Left kidney (tissue), 8 donors: ENCODE measurements at places on chromosomes 3 and 15. TPM values are rescaled to one million over a fixed set of nuclear protein-coding genes. Genes with fewer than 3 reads are reported as not detected.

GRCh38 chr3:112126511-112126911 is 6.5 kb downstream of the GCSAM start:
- peak; percentile 66 for DNase-seq

DNA sequence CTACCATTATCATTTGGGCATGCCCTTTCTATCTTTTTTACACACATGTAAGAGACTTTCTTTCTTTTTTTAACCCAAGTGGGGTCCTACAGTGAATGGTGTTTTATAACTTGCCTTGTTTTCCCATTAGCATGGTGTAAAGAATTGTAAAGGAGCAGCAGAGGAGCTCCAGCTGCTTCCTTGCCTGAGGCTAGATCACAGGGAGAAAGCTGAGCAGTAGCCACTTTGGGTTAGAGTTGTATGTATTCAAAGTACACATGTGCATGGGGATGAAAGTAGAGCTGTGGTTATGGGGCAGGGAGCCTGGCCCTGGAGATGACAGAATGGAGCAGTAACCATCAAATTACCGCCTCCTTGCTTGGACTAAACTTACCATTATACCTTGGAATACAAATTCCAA is 231.1 kb upstream of the PDZRN3 start:
- DNase-seq: no peak

DNA sequence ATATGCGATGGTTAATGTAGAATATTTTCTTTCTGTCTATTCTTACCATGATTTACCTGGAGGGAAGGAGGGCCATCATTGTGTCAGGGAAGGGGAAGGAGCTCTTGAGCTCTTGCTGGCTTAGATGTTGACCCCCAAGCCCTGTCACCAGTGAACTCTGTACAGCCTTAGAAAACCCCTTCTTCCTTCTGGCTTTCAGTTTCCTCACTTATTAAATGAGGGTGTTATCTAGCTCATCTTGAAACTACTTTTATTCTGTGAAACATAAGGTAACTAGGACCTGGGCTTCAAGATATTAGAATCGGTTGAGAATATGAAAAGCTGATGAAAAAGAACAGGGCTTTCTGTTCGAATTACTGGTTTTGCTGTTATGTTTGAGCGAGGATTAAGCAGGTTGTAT is 25.1 kb upstream of the UTS2B start:
- no peak for DNase-seq

- DNase-seq: no peak
Measured at GRCh38 chr3:192883512-192883911, 34.1 kb downstream of the MB21D2 start.

- no peak for DNase-seq
Measured at GRCh38 chr3:40845447-40845846, 320.7 kb downstream of the ZNF621 start.

GRCh38 chr3:137078040-137078439 is 120.3 kb downstream of the IL20RB start:
- DNase-seq: no peak

DNA sequence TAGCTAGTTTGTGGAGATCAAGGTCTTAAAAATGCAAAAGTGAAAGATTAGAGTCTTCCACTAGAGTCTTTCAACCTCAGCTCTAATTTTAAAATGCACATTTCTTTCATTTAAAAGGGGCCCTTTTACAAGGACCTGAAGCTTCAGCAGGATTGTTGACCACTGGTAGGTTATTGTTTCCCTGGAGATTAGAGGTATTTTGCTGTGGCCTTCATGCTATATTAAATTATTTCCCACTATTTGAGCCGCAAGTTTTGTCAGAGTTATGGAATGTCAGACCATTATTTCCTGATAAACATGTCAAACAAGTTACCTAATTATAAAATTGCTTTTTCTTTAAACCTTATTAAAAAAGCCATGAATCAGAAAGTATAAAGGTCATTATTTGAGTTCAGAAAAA is 103.1 kb upstream of the CCNL1 start:
- DNase-seq: no peak

- peak; percentile 31 for DNase-seq
Measured at GRCh38 chr3:161420746-161421145, 49.4 kb upstream of the SPTSSB start.

GRCh38 chr3:150984066-150984465 is 11.5 kb upstream of the CLRN1 start:
- no peak for DNase-seq

DNA sequence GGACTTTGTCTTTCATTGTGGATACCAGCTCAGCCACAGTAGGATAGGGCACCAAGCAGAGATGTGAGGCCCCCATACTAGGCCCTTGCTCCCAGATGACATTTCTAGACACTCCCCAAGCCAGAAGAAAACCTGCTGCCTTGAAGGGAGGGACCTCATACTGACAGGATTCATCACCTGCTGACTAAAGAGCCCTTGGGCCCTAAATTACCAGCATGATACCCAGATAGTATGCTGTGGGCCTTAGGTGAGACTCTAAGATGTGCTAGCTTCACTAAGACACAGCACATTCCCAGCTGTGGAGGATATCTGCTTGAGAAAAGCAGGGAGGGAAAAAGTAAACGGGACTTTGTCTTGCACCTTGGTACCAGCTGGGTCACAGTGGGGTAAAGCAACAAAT is 324.0 kb downstream of the TBL1XR1 start:
- no peak for DNase-seq

- DNase-seq: no peak
Measured at GRCh38 chr3:189403194-189403593, 228.0 kb upstream of the TP63 start.

- no peak for DNase-seq
Measured at GRCh38 chr3:108127301-108127988, 36.6 kb upstream of the CD47 start.

GRCh38 chr3:141006344-141006743 is 44.8 kb upstream of the SPSB4 start:
- no peak for DNase-seq

DNA sequence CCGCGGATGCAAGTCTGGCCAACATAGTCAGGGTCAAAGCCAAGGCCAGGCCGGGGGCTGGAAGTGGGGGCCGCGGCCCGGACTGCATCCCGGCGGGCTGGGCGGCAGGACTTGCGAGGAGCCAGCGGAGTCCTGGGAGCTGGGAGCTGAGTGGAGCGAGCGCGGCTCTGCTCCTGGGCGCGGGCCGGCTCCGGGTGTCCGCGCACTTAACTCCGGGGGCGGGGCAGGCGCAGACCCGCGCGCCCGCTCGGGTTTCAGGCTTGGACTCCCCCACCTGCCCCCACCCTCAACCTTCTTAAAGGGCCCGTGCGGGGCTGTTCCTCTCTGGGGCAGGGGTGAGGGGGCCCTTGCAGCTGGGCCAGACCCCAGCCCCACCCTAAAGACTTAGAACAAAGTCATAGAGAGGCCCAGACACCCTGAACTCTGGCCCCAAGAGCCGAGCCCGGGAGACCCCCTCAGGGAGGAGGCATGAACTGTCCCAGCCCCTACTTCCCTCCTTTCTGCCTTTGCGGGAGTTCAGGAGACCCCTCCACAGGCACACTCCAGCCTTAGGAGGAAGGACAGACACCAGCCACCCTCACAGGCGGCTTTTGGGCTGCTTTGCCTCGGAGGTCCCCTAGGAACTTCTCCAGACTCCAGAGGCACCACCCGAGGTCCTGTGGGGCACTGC is at the start of gene CSPG4:
CSPG4 (minus strand) TSS at position 181 of the 670 bp plus-strand sequence; CDS start at position 88, 93 bp downstream.
- DNase-seq: peak; percentile 76

GRCh38 chr3:178629430-178630178 is 93.4 kb downstream of the KCNMB2 start:
- DNase-seq: no peak

- no peak for DNase-seq
Measured at GRCh38 chr3:160986069-160986468, 119.1 kb downstream of the B3GALNT1 start.

- peak; percentile 85 for DNase-seq
Measured at GRCh38 chr15:74375303-74375693, 7.9 kb upstream of the CYP11A1 start.

DNA sequence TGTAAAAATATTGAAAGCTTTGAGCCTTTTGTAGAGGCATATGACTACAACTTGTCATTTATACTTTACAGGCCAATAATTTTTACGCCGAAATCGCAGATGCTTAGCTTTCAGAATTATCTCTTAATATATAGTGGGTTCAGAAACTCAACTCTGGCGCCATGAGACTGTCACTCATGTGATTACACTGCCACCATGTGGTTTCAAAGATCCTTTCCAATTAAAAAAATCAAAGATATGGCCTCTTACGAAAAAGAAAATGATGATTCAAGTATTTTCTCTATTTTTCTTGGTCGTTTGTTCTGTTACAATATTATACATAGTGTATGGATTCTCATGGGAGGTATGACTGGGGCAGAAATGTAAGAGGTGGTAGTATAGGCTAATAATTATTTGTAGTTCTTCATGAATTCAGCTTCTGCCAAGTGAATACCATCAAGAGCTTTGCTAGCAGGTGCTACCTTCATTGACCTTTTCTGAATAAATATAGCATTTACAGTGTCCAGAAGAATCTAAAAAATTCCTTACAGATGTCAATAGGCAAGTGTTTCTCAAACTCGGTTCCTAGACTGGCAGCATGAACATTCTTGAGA is 751.7 kb upstream of the GOLIM4 start:
- peak; percentile 46 for DNase-seq

GRCh38 chr3:115710799-115711198 is 87.5 kb downstream of the GAP43 start:
- no peak for DNase-seq

DNA sequence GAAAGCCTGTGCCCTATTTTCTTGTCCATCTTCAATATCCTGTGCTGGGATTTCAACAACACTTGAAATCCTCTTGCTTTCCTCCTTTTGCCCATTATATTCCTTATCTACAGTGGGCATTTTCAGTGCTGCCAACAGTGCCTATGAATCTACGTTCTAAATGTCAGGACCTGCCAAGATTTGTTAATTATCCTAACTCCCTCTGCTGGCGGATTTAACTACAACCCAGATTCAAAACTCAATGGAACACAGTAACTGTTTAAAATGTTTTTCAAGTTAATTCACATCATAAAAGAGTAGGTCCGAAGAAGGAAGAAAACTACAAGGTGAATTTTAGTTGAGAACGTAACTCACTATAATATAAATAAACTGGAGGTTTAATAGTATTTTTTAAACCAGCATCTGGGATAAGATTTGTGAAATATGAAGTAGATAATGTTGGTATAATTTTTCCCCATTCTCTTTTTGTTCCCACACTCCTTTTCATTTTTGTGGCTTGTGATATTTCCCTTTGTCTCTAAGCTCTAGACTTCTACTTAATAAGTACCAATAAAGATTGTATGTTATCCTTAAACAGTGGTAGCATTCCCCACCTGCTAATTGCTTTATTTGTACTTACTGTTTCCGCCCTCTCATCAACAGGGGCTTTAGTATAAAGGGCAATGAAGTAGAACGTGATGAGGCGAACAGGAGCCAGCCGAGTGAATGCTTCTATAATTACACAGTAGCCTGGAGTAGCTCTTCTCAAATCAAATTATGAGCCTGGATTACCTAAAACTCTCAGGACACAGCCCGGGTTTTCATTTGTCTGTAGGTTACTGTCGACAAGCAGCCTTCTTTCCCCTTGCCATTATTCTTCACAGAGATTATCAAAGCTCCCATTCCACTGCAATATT is 302.5 kb upstream of the ATP11B start:
- no peak for DNase-seq

GRCh38 chr3:195179776-195180489 is 91.0 kb downstream of the XXYLT1 start:
- no peak for DNase-seq

DNA sequence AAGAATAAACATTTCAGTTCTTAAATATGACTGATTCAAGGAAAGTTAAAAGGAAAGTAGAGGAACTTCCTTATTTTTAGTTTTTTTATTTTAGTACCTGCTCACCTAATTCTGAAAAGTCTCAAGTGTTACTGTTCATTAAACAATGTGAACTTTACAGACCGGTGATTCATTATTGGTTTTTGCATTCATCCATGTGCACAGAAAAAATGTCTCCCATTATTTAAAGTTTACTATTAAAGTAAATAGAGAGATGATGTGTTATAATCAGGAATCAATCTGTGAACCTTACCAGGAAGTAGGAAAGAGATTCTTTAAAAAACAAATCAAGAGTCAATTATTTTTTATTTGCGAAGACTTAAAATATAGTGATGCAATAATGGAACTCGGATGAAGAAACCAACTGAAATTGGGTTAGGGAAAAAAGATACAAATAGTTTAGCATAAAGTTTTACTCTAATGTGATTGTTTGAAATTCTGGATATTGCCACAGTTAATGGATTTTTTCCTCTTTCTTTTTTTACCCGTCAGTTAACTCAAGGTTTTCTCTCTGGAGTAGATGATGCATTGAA is 119.4 kb upstream of the SAMMSON start:
- DNase-seq: no peak

GRCh38 chr3:139758654-139759291 is 81.0 kb upstream of the NMNAT3 start:
- DNase-seq: no peak

Gene CMTM8
- polyA plus RNA-seq: 8.4 TPM

Gene IL5RA
- 0.73 TPM for polyA plus RNA-seq

Gene CGNL1
- 63.7 TPM for polyA plus RNA-seq

Gene LDHAL6B
- polyA plus RNA-seq: 0.23 TPM

Gene GRAMD1C
- 34.7 TPM for polyA plus RNA-seq

Gene CYP1A2
- 0.18 TPM for polyA plus RNA-seq

Gene GOLGA6L7
- polyA plus RNA-seq: 1.1 TPM

Gene IL12A
- 1.3 TPM for polyA plus RNA-seq

Gene CLSTN2
- polyA plus RNA-seq: 2.0 TPM
